ENCODE measurements at places on chromosomes 5 and 9. TPM values are rescaled to one million over a fixed set of nuclear protein-coding genes. Genes with fewer than 3 reads are reported as not detected.

The SYNPO gene
- total RNA-seq: 17.5 TPM

The FOXD4L5 gene
- 0.11 TPM for total RNA-seq

The GRM6 gene
- total RNA-seq: not detected

The RFESD gene
- total RNA-seq: 2.5 TPM

The SLU7 gene
- 52.0 TPM for total RNA-seq

The ST8SIA4 gene
- total RNA-seq: 0.22 TPM

The CDO1 gene
- not detected for total RNA-seq

The PTPN3 gene
- total RNA-seq: 13.1 TPM

The NUTM2G gene
- not detected for total RNA-seq
